ENCODE measurements at places on chromosomes 12 and 14.

- H3K36me3 ChIP-seq, result no peaks in the 10 kb centered on the region
- H3K4me1 ChIP-seq, result no peaks in the 10 kb centered on the region
- H3K27ac ChIP-seq, result no peak overlapping the region
- no peaks in the 10 kb centered on the region for H3K27me3 ChIP-seq
- H3K4me3 ChIP-seq, result no peak overlapping the region
- DNase-seq, result no peak
These were observed 61.9 kb upstream of the GRIP1 start for GRCh38 chr12:66740732-66741131.

- H3K36me3 ChIP-seq, result no peaks in the 10 kb centered on the region
- H3K4me3 ChIP-seq, result no peak overlapping the region
- no peak overlapping the region for H3K27ac ChIP-seq
- no peaks in the 10 kb centered on the region for H3K4me1 ChIP-seq
These were observed 11.0 kb upstream of the PTPRB start for GRCh38 chr12:70648191-70648590.

DNA sequence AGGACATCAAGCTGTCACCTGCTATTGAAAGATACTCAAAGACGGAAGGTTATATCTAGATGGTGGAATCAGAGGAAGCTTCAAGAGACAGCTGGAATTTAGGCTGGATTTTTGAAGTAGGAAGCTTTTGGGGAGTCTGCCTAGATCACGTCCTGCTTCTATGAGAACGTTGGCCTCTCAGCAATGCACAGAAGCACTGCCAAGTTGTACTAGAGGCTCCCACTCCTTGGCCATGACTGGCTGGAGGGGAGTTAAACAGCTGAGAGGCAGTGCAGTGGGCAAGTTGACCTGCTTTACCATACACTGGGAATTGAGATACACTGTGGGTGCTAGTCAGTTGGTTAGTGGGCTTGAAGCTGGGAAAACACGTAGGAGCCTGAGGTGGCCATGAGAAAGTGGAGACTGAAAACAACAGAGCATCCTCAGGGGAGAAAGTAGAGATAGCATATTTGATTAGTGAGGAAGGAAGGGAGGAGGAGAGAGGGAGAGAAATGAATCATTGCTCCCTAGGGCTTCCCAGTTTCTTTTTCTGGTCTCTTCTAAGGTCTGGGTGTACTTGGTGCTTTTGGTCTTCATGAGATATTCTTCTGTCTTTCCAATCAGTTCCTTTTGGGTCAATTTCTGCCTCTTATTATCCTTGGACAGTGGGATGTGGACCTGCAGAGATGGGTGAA, 110.8 kb downstream of the EMP1 start:
- no peaks in the 10 kb centered on the region for H3K27me3 ChIP-seq
- no peak for DNase-seq
- H3K4me3 ChIP-seq, result no peak overlapping the region
- no peaks in the 10 kb centered on the region for H3K36me3 ChIP-seq

DNA sequence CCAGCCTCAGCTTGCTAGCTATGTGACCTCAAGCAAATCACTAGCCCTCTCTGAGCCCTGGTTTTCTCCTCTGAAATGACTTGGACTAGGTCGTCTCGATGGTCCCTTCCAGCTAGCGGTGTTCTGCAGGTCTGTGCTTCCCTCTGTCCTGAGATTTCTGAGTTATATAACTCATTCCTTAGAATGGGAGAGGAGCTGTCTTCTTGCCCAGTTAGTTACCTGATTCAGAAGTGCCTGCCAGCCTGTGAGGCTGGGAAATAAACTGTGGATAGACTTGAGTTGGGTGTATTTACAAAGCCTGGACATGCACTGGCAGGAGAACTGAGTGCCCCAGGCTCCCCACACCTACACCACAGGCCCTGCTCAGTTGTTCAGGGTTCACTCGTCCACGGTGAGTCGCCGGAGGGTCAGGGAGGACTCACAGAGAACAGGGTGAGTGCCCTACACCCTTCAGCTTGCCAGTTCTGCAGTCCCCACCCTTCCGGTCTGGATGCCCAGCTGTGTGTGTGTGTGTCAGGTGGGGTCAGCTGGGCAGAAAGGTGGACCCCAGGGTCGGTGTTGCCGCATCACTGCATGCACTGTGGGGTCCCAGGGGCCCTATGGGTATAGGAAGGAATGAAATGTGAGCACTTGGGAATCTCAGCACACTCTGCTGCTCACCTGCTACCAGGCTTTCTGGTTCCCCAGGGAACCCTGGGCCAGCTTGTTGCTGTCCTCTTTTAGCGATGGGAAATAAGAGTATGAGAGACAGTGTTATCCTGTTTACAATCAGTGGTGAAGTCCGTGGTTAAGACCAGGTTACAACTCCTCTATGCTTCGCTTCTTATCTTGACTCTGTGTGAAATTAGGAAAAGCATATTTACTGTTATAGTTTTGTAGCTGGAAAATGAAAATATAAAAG, 348.2 kb downstream of the DPF3 start:
- H3K4me1 ChIP-seq, result peaks cover 4% of the 10 kb centered on the region
- no peak overlapping the region for H3K27ac ChIP-seq
- H3K36me3 ChIP-seq, result no peaks in the 10 kb centered on the region
- no peak overlapping the region for H3K4me3 ChIP-seq
- no peaks in the 10 kb centered on the region for H3K27me3 ChIP-seq

GRCh38 chr12:100024974-100025555, 40.3 kb upstream of the ANKS1B start:
- no peaks in the 10 kb centered on the region for H3K4me1 ChIP-seq
- no peak overlapping the region for H3K27ac ChIP-seq
- H3K4me3 ChIP-seq, result no peak overlapping the region
- DNase-seq, result no peak
- H3K27me3 ChIP-seq, result no peaks in the 10 kb centered on the region

DNA sequence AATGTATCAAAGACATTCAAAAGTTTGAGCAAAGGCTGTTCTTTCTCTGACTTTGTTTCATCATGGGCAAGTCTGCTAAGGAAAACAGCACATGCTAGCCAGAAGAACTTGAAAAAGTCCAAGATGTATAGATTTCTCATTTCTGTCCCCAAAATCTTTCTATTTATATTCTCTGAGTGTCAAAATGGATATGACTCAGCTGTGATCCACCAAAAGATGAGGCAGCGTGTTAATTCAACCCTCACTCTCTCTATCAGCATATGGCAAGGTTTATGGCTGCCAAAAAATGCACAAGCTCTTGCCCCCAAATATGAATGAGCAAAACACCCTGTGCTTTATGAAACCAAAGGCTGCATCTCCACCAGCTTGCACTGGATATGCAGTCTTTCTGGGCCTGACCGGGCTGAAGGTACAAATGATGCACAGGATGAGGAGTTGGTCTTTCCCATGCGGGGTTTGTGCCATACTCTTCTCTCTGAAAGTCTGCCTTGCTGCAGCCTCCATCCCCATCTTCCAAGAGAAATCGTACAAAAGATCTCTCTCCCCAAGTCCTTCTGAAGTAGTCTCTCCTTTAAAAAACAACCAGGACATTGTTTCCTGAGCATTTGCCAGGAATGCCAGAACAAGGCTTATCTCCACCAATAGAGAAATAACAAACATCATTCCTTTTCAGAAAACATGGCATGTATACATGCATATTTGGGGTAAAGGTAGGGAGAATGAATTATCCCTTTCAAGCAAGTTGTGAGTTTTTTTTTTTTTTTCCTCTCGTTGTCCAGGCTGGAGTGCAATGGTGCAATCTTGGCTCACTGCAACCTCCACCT, 203.4 kb downstream of the TMX1 start:
- peaks cover 7% of the 10 kb centered on the region for H3K4me1 ChIP-seq
